ENCODE measurements at places on chromosomes 7 and 10.

DNA sequence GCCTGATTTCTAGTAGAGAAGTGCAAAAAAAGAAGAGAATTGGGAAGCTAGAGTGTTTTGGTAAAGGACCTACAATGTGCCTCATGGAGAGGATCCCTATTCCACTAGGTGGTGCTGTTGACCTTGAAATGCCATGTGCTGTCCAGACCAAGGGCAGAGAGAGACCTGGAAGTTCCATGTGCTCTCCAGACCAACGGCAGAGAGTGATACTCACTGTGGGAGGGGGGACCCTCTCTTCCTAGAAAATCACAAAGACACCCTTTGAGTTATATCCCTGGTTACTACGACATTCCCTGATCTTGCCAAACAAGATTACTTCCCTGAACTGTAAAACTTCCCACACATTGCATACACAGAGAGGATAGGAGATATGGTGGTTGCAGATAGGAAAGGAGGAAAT is 212.7 kb upstream of the ZNF804B start:
- no peak for DNase-seq

DNA sequence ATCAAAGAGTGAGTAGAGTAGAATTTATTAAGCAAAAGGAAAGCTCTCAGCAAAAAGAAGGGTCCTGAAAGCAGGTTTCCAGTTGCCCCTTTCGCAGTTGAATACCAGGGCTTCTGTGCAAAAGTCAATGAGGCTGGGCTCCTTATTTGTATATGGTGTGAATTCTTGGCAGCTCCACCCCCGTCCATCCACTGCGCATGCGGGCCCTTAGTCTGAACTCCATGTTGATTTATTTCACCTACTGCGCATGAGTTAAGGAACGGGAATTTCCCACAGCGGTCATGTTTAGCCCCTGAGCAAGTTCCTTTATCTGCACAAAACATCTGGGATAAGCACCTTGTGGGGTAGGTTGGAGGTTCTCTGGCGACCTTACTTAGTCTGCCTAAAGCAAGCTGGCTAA is 325.6 kb downstream of the ZWINT start:
- no peak for DNase-seq

GRCh38 chr10:89389254-89389653 is 3.2 kb upstream of the IFIT1 start:
- no peak for DNase-seq

- DNase-seq = no peak
These were observed 26.9 kb downstream of the CAV1 start for GRCh38 chr7:116551692-116552091.

DNA sequence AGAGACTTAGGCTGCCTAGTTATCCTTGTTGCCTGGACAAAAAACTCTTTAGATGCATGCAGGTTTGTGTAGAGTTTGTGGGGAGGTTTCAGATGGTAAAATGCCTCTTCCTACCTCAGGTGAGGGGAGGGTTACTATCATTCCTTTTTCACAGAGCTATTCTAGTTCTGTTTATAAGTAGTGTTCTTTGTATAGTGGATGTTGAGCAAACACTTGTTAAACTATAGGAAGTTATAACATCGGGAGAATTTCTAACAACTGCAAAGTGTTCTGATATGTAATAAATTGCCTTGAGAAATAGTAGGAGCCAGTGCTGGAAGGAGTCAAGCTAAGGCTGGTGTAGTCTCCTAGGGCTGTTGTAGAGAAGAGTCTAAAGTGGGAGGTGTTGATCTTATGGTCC is 6.7 kb upstream of the FAS start:
- no peak for DNase-seq

DNA sequence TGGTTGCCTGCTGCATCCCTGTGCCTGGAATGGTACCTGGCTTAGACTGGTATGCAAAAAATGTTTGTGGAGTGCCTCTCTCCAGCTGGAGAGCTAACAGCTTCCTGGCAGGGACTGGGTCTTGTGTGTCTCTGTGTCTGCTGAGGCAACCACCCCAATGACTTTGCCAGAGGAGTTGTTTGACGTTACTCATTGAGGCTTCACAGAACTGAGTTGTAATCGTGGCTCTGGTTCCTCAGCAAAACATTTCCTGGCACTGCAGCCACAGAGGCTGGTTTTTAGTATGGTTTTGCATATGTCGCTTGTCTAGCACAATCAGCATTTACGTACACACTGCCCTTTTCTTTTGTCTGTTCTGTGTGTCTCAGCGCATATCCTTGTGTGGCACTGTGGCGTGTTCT is 7.5 kb downstream of the ZNF282 start:
- no peak for DNase-seq

DNA sequence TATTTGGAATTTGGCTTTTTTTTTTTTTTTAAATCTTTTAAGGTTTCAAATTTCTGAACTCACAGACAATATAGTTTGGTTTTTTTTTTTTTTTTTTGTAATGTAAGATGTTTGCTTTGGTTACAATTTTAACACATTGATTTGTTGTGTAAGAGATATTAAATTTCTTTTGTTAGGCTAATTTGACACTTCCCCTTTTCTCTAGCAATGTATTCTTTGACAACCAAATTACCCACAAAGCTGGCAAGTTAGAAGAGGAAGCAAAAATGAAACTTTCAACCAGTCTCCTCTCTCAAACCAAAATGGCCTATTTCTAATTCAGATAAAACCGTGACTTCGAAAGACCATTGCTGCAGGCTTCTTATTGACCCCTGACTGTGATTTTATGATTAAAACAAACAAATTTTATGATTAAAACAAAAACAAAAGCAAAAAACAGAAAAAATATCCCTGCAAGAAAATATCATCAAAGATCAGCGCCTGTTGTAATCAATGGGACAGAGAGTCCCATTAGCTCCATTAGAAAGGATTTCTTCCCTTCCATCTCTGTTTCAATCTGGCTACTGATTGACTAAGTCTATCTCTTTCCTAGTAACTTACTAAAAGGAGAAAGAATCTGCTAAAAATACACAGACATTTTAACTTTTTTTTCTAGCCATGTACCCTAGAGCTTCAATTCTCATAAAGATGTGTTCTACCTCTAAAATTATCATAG is 489.2 kb downstream of the MDFIC start:
- no peak for DNase-seq

- DNase-seq = no peak
These were observed 6.3 kb downstream of the WNT16 start for GRCh38 chr7:121334875-121335648.

DNA sequence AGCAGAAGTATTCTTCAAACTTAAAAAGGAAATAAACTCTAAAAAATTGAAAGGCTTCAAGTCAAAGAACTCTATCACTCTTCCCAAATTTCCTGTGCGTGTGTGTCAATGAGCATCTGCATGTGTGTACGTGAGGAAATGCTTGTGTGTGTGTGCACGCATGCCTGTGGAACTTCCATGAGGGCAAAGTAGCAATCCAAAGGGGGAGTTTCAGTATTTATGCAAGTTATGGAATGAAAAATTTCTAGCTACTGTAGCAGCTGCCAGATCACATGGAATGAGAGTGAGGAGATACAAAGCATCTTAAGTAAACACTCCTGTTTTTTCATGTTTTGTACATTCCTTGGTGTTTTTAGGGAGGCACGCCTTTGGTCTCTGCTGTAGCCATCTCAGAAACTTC is 152.6 kb downstream of the RAPGEF5 start:
- no peak for DNase-seq

DNA sequence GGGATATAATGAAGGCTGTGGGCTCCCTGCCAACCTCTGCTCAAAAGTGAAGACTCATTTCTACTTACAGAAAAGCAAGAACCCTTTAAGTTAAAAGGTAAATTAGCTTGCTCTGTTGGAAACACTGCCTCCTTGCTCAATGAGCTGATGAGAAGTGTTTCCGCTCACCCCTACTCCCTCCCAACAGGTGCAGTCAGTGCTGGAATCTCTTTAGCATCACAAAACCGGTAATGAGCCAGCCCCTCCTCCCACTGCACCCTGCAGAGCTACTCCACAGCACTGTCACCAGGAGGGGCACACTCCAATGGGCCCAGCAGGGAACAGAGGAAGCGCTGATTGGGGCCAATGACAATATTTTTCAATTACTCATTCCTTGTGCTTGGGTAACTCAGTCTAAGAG is 262.5 kb downstream of the TCERG1L start:
- DNase-seq = no peak

- no peak for DNase-seq
These were observed 141.0 kb downstream of the C1GALT1 start for GRCh38 chr7:7323352-7323751.

DNA sequence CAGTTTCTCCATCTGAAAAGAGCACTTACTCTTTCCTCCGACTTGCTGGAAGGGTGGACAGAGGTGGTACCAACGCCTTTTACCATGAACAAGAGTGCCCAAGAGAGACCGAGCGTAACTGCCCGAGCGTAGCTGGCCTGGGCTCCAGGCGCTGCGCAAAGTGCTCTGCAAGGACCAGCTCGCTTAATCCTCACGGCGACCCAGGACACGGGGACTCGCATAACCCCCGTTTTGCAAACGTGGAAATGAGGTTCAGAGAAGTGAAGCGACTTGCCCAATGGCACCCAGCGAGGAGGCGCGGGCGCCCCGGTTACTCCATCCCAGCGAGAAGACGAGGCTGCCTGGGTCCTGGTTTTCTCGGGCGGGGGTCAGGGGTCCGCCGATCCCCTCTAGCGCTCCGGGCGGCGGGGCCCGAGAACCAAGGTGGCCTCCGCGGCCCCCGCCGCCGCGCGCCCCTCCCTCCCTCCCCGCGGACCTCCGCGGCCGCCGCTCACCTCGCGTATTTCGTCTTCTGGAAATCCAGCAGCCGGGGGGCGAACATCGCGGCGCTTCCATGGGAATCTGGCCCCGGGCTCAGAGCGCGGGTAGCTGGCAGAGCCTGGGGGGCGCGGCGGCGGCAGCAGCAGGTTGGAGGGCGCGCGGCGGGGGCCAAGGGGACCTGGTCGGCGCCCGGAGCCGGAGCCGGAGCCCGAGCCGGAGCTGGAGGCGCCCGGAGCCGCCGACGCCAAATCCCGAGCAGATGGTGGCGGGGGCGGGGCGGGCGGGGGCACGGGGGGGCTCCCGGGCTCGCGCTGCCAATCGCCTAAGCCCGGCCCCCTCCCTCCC is at the start of gene MMD2:
TSS of gene MMD2 (minus strand) at position 711 of the 825 bp plus-strand sequence. CDS start at position 541, 170 bp downstream.
- no peak for DNase-seq

DNA sequence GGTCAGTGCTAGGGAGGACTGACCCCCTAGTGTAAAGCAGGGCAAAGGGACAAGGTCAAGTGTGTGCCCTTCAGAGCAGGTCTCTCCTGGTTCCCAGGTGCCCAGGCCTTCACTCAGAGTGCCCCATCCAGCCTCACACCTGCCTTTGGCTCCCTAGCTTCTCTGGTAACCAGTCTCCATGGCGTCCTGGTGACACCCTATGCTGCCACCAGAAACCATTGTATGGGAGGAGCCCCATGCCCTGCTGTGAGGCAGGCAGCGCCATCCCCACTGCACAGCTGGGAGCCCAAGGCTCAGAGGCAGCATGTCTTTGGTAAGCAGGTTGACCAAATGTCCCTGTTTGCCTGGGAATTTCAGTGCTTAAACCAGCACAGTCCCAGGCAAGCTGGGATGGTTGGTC is 33.1 kb upstream of the HMX3 start:
- no peak for DNase-seq

DNA sequence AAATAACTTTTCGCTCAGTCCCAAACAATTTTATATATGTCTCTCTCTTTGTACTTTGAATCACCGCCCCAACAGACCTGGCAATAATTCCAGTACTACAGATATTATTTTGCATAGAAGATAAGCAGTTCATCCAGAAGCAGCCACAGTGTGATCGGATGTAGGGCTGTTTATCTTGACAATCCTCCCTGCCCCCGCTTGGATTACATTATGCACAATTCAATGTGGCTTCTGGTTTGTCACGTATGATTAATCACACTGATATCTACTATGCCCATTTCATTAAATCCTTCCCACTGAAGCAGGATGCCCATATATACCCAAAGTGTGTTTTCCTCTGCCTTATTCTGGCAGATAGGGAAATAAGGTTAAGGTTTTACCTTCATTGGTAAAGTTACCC is 115.2 kb downstream of the PDE1C start:
- no peak for DNase-seq

GRCh38 chr10:117997673-117998072 is 49.1 kb downstream of the RAB11FIP2 start:
- DNase-seq = no peak

- DNase-seq = no peak
These were observed 32.1 kb upstream of the PTPN12 start for GRCh38 chr7:77504951-77505350.

GRCh38 chr10:126776168-126776567 is 105.7 kb upstream of the C10orf90 start:
- DNase-seq = no peak

GRCh38 chr7:69502358-69502757 is 95.9 kb upstream of the AUTS2 start:
- DNase-seq = no peak

DNA sequence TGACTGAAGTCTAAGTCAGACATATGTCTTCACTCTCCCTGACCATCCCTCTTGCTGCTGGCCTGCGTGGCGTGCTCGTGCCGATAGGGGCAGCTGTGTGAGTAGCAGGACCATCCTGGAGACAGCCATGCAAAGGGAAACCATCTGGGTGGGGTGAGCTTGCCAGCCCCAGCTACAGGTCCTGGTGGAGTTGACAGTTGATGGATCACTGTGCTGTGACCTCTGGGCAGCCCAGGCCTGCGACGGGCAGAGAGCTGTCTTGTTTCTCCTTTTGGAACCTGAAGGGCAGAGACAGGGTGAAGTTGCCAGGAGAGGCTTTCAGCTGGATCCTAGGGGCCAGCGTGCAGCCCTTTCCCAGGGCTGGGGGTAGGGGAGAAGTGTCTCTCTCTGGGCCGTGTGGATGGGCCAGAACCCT is 44.7 kb downstream of the GRK5 start:
- DNase-seq = no peak

DNA sequence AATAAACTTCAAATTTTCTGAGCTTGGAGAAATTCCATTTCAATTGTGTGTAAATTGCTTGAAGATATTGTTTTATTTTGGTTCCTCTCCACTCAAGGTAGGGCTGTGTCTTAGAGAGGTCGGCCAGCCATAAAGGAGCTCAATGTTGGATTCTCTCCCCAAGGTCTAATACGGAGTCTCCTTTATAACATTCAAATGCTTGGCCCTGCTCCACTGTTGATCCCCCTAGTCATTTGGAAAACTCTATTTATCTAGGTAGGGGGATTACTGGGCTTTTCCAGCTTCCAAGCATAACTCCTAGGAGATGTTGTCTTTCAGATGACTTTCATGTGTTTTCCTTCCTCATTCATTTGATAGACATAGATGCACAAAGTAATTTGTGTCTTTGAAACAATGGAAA is 170.9 kb downstream of the LRMDA start:
- no peak for DNase-seq

GRCh38 chr10:70135046-70135445 is 2.4 kb upstream of the AIFM2 start:
- no peak for DNase-seq

DNA sequence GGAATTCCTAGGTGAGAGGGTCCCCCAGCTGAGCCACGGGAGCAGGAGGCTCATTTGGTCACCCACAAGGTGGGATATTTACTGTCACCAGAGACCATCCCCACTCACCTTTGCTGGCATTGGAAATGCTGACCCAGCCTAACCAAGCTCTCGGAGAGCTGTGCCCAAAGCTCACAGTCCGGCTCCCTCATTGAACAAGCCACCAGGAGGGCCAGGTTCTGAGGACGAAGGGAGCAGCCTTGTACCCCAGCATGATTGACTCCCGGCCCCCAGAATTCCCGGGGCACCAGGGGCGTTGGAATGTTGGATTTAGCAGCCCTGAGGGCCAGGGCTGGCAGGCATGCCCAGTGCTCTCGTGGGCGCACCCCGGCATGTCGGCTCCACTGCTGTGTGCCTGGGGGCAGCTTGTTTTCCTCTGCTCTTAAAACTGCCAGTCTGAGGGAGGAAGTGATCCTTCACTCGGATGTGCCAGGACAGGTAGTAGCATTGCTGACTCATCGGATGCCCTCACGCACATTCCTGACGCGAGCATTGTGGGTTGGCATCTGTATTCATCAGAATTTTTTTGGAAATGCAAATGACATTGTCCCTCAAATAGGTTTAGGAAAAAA is 23.3 kb downstream of the CLIP2 start:
- no peak for DNase-seq
